ENCODE measurements at places on chromosomes 6 and 20. TPM values are rescaled to one million over a fixed set of nuclear protein-coding genes. Genes with fewer than 3 reads are reported as not detected.

The TGM3 gene
- total RNA-seq, result not detected

The PHACTR1 gene
- 0.20 TPM for total RNA-seq

The RBPJL gene
- not detected for total RNA-seq

The CAGE1 gene
- total RNA-seq, result 0.49 TPM

The PSORS1C2 gene
- total RNA-seq, result not detected

The LINC00237 gene
- not detected for total RNA-seq

The RAET1G gene
- total RNA-seq, result 3.2 TPM

The MAFB gene
- total RNA-seq, result 0.52 TPM

The SLC22A3 gene
- not detected for total RNA-seq

The ADA gene
- total RNA-seq, result 41.4 TPM

The DNMT3B gene
- 6.6 TPM for total RNA-seq

The CDSN gene
- total RNA-seq, result not detected

The ISM1 gene
- total RNA-seq, result not detected

The PRND gene
- total RNA-seq, result not detected

The ATXN1 gene
- total RNA-seq, result 1.9 TPM

The PBOV1 gene
- total RNA-seq, result not detected

The BTNL2 gene
- not detected for total RNA-seq

The NOTCH4 gene
- not detected for total RNA-seq

The TNNC2 gene
- total RNA-seq, result not detected

The MTFR2 gene
- total RNA-seq, result 5.7 TPM

The SLC29A1 gene
- 130 TPM for total RNA-seq

The GSTA3 gene
- not detected for total RNA-seq

The CDH22 gene
- total RNA-seq, result not detected

The TSBP1 gene
- total RNA-seq, result not detected

The TTK gene
- total RNA-seq, result 173 TPM

The MOG gene
- total RNA-seq, result not detected

The ZNF311 gene
- 1.4 TPM for total RNA-seq

Data from MG63 (cell line).